ENCODE measurements at places on chromosomes 7 and 10. TPM values are rescaled to one million over a fixed set of nuclear protein-coding genes. Genes with fewer than 3 reads are reported as not detected.
A peak's percentile ranks its signal among the peaks of the same experiment; 100 is the strongest.

Gene ACSL5
- total RNA-seq, result 13.9 TPM

DNA sequence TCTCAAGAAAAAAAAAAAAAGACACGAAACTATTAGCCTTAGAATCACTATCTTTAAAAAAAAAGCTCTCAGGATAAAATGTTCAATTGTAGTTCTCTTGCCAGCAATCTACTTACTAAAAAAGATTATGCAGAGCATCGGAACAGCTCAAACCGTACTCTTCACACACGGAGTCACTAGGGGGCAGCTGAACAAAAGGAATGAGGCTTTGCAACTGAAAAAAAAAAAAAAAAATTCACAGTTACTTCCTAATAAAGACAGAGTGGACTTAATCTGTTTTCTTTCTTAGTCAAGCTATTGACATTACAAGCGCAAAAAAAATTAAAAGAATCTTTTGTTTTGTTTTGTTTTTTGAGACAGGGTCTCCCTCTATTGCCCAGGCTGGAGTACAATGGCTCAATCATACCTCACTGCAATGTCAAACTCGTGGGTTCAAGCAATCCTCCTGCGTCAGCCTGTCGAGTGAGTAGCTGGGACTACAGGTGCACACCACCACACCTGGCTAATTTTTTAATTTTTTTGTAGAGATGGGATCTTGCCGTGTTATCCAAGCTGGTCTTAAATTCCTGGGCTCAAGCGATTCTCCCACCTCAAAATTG lies 11.5 kb downstream of the PMS2 start:
- peak overlapping the region; percentile 42 for H3K27ac ChIP-seq
- no peak overlapping the region for H3K4me3 ChIP-seq
- H3K4me1 ChIP-seq, result no peaks in the 10 kb centered on the region

DNA sequence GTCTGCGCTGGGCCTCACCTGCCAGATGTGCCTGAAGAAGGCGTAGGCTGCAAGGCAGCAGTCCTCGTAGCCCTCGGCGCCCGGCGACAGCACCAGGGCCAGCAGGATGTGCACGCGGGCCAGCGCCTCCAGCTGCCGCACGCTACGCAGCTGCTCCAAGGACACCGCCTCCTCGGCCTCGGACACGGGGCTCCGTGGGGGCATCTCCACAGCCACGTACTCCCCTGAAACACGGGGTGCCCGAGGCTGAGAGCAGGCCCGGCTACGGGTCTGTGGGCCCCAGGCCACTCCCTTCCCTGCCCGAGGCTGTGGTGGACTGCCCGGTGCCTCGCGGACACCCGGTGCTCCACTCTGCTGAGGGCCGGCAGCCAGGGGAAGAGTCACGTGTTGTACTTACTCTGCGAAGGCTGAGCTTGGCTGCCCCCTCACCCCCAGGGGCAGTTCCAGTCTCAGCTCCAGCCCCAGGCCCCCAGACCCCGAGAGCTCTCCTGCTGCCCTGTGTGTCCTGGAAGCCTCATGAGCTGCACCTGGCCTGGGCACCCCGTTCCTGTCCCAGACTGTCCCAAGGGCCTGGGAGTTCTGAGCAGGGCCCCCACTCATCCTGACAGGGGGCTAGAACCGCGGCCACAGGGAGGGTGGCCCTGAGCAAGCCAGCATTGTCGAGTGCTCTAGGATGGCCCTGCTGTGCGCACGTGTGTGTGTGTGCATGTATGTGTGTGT lies 62.8 kb downstream of the CFAP46 start:
- H3K4me1 ChIP-seq, result no peaks in the 10 kb centered on the region
- DNase-seq, result no peak
- H3K27ac ChIP-seq, result no peak overlapping the region
- no peaks in the 10 kb centered on the region for H3K36me3 ChIP-seq
- H3K27me3 ChIP-seq, result no peaks in the 10 kb centered on the region
- H3K4me3 ChIP-seq, result no peak overlapping the region

DNA sequence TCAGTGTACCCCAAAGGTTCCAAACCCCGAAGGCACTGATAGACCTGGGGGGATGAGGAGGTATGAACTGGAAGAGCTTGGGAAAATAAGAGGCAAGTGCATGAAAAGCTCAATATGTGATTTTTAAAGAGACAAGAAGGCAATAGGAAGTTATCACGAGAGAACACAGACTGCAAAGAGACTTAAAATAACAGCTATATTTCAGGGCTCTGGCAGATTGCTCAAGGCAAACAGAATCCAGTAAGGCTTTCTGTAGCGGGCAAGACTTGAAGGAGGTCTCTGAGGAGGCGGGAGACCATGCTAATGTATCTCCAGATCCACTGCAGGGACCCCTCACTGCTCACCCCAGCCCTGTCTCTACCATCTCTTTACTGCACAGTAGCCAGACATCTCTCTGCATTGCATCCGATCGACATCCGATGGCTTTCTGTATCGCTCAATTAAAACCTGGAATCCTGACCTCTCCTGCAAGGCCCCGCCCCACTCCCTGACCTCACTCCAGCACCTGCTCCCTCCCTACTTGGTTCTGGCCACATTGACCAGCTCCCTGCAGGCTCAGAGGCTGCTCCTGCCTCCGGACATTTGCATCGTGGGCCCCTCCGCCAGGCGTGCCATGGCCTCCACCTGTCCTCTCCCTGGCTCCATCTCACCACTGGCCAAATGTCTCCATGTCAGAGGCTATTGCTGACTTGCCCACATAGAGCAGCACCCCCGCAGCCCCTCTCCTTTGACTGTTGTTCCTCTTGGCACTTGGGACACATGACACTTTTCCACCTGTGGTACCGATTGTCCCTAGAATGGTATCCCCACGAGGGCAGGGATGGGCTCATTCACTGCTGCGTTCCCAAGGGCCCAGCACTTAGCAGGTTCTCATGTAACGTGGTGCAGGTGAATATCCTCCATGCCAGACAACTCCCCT lies 118.0 kb downstream of the PRKAG2 start:
- H3K36me3 ChIP-seq, result no peaks in the 10 kb centered on the region

Gene CLEC2L
- not detected for total RNA-seq

Gene PKD2L1
- not detected for total RNA-seq

Data from thoracic aorta (tissue), 2 donors.